ENCODE measurements at places on chromosomes 1 and 21.

- DNase-seq: no peak
These were observed 63.7 kb downstream of the MACF1 start for GRCh38 chr1:39268112-39268581.

DNA sequence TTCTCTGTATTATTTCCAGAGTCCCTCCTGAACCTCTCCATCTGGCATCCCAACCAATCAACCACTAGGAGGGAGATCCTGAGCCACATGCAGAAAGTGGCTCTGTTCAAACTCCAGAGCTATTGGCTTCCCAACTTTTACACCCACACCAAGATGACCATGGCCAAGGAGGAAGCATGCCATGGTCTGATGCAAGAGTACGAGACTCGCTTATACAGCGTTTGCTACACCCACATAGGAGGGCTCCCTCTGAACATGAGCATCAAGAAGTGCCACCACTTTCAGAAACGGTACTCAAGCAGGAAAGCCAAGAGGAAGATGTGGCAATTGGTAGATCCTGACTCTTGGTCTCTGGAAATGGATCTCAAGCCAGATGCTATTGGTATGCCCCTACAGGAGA is 23.6 kb downstream of the RGSL1 start:
- DNase-seq: no peak

GRCh38 chr21:37028570-37028969 is 22.1 kb downstream of the RIPPLY3 start:
- no peak for DNase-seq

DNA sequence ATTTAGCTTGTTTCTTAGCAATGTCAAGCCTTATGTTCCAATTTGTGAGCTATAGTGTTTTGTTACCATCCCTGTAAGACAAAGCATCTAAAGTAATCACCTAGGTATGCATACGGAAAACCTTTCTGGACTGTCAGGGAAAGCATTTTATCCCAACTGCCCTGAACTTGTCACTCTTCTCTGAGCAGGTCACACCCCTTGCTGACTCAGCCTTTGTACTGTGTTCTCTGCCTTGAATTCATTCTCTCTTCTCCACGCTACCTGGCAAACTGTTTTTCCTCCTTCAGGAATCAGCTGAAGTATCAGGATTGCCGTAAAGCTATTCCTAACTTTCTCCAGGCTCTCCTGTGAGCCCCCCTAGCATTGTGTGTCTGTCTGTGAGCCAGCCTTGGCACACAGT is 54.2 kb downstream of the PBX1 start:
- no peak for DNase-seq

DNA sequence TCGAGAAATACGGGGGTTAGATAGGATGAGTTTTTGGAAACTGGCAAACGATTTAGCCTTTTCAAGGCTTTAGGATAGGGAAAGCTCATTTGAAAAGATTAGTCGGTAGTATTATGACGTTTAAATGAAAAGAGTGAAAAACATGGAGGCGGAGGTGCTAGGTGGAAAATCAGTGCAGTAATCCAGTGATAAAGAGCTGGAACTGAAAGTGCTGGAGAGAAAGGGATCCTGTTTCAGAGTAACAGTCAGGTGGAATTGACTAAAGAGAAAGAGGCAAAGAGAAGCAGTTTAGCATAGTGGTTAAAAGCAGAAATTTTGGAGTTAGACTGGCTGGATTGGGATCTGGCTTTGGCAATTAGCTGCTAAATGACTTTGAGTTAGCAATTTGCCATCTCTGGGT is 945 bp downstream of the WDR3 start:
- no peak for DNase-seq

DNA sequence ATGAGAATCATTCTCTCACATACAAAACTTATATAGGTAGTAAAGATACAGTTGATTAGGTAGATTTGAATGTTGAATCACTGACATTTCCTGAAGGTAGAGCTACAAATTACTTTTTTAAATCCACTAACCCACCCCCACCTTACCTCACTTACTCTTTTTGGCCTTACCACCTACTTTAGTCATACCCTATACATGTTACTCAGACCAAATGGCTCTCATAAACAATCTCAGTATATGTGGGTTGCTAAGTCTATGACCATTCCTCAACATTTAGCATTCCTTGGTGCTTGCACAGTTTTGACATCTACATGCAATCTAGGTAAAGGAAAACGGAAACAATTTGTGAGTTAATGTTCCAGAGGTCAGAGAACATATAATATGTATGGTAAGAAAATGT is 26.3 kb downstream of the SYDE2 start:
- no peak for DNase-seq

- no peak for DNase-seq
These were observed 53.3 kb downstream of the PTGFR start for GRCh38 chr1:78543941-78544643.

DNA sequence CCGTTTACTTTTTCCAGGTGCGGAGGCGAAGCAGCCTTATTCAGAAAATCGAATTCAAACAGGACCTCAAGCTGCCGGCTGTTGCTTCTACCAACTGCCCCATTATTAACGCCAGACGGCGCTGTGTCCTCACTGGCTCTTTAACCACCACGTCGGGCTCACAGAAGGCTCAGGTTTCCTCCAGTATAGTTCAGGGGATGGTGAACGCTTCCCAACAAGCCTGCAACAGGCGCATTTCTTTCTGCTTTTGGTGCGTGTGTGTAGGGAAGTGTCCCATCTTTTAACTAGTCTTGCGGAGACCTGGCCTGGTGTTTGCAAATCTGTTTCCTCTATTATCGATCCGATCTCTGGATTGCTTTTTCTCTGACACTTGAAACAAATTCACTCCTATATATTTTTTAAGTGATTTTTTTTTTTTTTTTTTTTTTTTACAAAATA is 791 bp upstream of the STUM start:
- peak; percentile 27 for DNase-seq

- DNase-seq: no peak
These were observed 7.7 kb downstream of the ADAMTS1 start for GRCh38 chr21:26837539-26837938.
